ENCODE measurements at places on chromosomes 2 and 18.

- peak; percentile 24 for DNase-seq
Measured at GRCh38 chr2:119106301-119106897, 52.2 kb downstream of the C1QL2 start.

GRCh38 chr18:47531717-47532116, 280.3 kb upstream of the SKOR2 start:
- no peak for DNase-seq

GRCh38 chr2:163558251-163559021, 177.4 kb downstream of the FIGN start:
- DNase-seq = no peak

GRCh38 chr2:191738667-191739066, 60.7 kb downstream of the NABP1 start:
- no peak for DNase-seq

GRCh38 chr2:221836095-221836494, 264.0 kb upstream of the EPHA4 start:
- DNase-seq = no peak

Data from activated CD4-positive, alpha-beta T cell treated with anti-CD3 and anti-CD28 coated beads, Interleukin-2, amount 50 U/mL, for 1 hour (primary cell).